ENCODE measurements at places on chromosomes 5 and 9.

- no peak for DNase-seq
Measured at GRCh38 chr5:66252849-66253248, 108.7 kb downstream of the SREK1 start.

DNA sequence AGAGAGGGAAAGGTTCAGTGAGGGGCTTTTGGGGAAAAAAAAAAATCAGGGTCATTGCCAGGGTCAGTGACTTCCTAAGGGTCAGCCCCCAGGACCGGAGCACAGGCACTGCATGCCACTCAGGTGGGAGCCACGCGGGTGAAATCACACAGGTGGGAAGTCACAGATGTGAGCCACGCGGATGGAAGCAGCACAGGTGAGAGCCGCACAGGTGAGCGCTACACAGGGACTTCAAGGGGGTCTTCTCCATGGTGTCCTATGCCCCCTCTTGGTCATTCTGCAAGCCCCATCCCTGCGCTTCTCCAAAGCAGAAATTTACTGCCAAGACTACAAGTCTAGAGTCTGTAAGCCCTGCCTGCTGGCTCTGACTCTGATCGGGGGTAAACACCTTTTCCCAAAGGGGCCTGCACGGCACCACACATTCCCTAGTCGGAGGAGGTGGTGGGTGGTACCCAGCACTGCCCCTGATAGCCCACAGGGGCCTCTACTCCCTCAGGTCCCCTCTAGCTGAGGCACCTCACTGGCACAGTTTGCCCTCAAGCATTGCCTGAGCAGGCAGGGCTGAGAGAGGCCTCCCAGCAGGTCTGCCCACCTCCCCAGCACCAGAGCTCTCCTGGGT is 18.3 kb upstream of the OBP2B start:
- no peak for DNase-seq

GRCh38 chr5:145293716-145294115 is 541.4 kb downstream of the PRELID2 start:
- DNase-seq = no peak

- no peak for DNase-seq
Measured at GRCh38 chr9:118038713-118039112, 334.5 kb downstream of the TLR4 start.

GRCh38 chr5:17440766-17441165 is 57.3 kb upstream of the TAF11L2 start:
- DNase-seq = no peak

DNA sequence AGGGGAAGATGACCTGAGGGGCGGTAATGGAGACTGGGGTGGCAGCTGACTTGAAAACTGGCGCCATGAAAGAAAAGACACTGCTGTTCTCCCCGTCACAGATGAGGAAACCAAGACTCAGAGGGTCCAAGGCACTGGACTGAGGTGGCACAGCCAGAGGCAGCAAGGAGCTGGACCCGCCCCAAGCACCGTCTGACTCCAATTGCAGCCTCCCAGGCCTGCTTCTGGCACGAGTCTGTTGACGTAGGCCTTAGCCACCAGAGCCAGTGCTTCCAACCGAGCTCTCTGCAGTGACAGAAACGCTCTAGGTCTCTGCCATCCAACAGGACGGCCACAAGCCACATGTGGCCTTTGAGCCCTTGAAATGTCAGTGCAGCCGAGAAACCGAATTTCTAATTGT is 193.2 kb downstream of the OLFM1 start:
- no peak for DNase-seq
